ENCODE measurements at places on chromosomes 11 and 22.

DNA sequence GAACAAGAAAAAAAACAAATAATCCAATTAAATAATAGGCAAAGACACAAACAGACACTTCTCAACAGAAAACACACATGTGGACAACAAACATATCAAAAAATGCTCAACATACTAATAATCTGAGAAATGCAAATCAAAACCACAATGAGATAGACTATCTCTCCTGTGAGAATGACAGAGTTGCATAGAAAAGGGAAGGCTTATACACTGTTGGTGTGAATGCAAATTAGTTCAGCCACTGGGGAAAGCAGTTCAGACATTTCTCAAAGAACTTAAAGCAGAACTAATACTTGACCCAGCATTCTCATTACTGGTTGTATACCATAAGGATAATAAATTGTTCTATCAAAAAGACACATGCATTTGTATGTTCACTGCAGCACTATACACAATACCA, 637.8 kb upstream of the LUZP2 start:
- DNase-seq, result no peak

DNA sequence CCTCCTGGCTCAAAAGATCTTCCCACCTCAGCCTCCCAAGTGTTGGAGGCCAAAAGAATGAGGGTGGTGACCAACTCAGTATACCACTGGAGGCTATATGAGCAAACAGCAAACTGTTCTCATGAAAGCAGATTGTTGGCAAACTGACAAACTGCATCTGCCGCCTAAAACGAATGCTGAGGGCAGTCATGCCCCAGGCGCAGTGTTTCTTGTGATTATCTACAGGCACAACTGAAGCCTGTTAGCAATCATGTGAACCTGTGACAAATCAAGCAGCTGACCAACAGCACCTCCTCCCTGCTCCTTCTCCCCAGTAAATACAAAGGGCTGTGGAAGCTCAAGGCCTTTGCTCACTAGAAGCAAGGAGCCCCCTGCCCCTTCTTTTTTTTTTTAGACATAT, 47.8 kb downstream of the BTBD10 start:
- DNase-seq, result no peak

- peak; percentile 84 for DNase-seq
These were observed 94.5 kb downstream of the CADM1 start for GRCh38 chr11:115409691-115410220.

DNA sequence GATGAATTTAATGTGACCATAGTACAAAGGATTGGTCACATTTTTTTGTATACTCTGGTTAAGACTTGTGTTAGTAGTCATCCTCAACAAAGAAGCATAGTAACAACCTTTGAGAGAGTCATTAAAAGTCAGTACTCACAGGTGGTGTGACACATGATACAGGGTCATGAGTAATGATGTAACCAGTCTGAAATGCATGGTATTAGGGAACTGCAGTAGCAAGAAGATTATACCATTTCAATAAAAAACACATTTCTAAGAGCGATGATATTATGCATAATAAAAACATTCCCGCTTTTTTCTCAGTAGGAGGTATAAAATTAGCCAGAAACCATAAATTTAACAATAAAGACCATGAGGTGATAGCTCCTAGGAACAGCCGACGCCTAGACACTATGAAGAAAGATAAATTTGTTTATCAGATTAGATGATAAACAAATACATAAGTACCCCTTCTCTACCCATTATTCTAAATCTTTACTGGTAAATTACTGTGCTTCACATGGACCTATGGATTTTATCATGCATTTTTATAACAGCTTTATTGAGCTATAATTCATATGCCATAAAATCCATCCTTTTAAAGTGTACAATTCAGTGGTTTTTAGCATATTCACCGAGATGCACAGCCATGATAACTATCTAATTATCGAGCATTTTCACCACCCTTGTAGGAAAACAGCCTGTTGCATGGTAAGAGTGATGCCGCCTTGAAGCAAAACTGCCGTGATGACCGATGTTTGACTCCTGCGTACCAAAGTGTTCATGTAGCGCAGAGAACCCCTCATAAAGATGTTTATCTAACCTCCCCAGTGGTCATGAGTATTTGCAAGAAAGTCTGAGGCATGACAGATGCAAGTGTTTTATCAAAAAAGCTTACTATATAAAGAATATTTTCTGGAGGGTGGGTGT, 41.8 kb downstream of the TMPRSS5 start:
- DNase-seq, result no peak

DNA sequence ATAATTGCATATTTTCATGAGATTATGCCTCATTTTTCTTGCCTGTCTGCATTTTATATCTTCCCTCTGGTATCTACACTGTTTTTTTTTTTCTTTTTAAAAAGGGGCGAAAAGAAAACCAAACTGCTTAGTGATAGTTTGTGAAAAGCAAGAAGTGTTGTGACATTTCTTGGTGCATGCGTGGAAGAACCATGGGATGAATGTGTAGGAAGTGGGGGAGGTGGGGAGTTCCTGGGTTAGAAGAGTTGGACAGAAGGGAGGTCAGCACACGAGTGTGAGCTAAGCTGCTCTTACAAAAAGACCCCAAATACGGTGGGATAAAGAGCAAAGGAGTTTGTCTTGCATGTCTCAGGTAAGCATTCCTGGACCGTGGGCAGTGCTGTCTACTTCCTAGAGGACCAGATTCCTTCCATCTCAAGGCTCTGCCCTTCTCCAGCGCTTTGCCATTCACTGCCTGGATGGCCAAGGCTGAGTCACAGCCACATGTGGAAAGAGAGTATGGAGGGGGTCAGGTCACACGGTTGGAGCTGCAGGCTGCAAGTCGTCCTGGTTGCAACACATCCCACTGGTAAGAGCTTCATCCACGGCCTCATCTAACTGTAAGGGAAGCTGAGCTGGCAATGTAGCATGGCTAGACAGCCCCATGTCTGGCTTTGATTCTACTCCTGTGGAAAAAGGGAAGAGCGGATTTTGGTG, 300.6 kb downstream of the DDX10 start:
- DNase-seq, result no peak
